GM23338 (cell line): ENCODE measurements at places on chromosomes 16 and 17. TPM values are rescaled to one million over a fixed set of nuclear protein-coding genes. Genes with fewer than 3 reads are reported as not detected.

GRCh38 chr16:46915483-46916025 is 31.4 kb downstream of the GPT2 start:
- H3K27me3 ChIP-seq = no peaks in the 10 kb centered on the region
- no peak for DNase-seq
- H3K4me3 ChIP-seq = no peak overlapping the region
- H3K4me1 ChIP-seq = no peaks in the 10 kb centered on the region

GRCh38 chr16:19138601-19139000 is 24.8 kb downstream of the ITPRIPL2 start:
- DNase-seq = peak; percentile 22
- no peaks in the 10 kb centered on the region for H3K27me3 ChIP-seq
- H3K27ac ChIP-seq = no peak overlapping the region
- 0 out of 2 replicates have a peak, but pooled peaks cover 6% of the 10 kb centered on the region for H3K4me1 ChIP-seq
- H3K4me3 ChIP-seq = no peak overlapping the region
- no peaks in the 10 kb centered on the region for H3K36me3 ChIP-seq

DNA sequence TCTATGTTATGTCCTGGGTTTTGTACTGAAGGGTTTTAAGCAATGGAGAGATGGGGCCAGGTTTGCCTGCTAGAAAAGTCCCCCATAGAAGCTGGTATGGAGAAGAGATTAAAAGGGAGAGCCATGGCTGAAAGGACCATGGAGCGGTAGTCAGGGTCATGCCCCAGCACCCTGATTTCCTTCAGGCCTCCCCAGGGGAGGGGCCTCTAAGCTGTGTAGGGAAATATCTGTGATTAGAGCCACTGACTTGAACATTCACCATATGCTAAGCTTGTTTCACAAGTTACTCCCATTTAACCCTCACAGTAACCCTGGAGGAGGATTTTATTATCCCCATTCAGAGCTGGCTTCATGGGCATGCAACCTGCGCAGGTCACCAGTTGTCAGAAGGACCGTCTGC is 3.8 kb upstream of the ATP2A3 start:
- H3K4me1 ChIP-seq = peaks cover 10% of the 10 kb centered on the region
- H3K36me3 ChIP-seq = no peaks in the 10 kb centered on the region
- no peak for DNase-seq
- no peak overlapping the region for H3K27ac ChIP-seq
- H3K4me3 ChIP-seq = no peak overlapping the region

The HBA2 gene
- 1.9 TPM in 1 of 2 replicates, not detected in the other for total RNA-seq

- peaks cover 18% of the 10 kb centered on the region for H3K4me1 ChIP-seq
- H3K4me3 ChIP-seq = no peak overlapping the region
- no peaks in the 10 kb centered on the region for H3K27me3 ChIP-seq
- DNase-seq = peak; percentile 93
- no peaks in the 10 kb centered on the region for H3K36me3 ChIP-seq
- no peak overlapping the region for H3K27ac ChIP-seq
Measured at GRCh38 chr16:9159839-9160550, 68.6 kb downstream of the HAPSTR1 start.

GRCh38 chr17:50559674-50560184 is 786 bp upstream of the CACNA1G start:
- H3K27ac ChIP-seq = peak overlapping the region; percentile 52; the same call in 1 of the 2 replicates
- no peaks in the 10 kb centered on the region for H3K36me3 ChIP-seq
- DNase-seq = peak; percentile 98

DNA sequence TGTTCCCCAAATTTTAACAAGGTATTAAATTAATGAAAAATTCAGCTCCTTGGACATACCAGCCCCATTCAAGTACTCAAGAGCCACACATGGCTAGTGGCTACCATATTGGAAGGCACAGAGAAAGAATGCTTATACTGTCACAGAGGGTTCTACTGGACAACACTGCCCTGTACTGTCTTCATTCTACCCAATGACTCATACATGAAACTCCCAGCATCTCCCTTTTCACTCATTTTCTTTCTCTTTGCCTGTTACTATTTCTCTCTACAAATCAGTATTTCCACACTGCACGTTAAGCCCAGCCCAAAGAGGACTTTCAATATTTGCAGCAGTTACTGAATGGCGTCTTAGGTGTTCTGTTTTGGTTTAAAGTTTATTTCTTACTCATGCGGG is 72.1 kb upstream of the RCVRN start:
- no peaks in the 10 kb centered on the region for H3K27me3 ChIP-seq
- H3K27ac ChIP-seq = no peak overlapping the region
- no peaks in the 10 kb centered on the region for H3K36me3 ChIP-seq
- no peak overlapping the region for H3K4me3 ChIP-seq
- no peak for DNase-seq

- H3K4me3 ChIP-seq = peak overlapping the region; percentile 78
- H3K4me1 ChIP-seq = peaks cover 24% of the 10 kb centered on the region
- peak; percentile 72 for DNase-seq
- no peaks in the 10 kb centered on the region for H3K36me3 ChIP-seq
Measured at GRCh38 chr17:63476459-63476853, 405 bp upstream of the ACE start.

The IRX3 gene
- 0.90 and 1.7 TPM in 2 replicates for total RNA-seq

GRCh38 chr16:3528406-3528805 is 27.6 kb downstream of the CLUAP1 start:
- H3K4me3 ChIP-seq = no peak overlapping the region
- no peaks in the 10 kb centered on the region for H3K27me3 ChIP-seq
- H3K36me3 ChIP-seq = peaks cover 5% of the 10 kb centered on the region; the same call in 1 of the 2 replicates
- no peaks in the 10 kb centered on the region for H3K4me1 ChIP-seq
- DNase-seq = no peak

DNA sequence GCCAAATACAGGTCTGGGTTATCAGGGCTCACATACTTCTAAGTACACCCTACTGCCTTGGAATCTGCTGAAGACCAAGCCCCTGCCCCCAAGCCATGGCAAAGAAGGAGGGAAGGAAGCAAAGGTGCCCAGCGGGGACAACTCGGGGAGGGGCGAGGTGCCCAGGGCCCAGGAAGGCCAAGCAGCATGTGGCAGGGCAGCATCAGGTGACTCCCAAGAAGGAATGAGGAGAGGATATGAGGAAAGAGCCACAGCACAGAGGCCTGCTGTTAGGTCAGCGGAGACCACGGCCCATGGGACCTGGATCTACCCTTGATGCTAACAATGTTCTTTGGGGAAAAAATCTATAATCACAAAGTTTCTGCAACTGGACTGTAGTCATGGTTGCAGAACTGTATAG is 142.6 kb upstream of the CRHR1 start:
- no peaks in the 10 kb centered on the region for H3K27me3 ChIP-seq
- H3K36me3 ChIP-seq = 0 out of 2 replicates have a peak, but pooled peaks cover 3% of the 10 kb centered on the region
- no peak overlapping the region for H3K27ac ChIP-seq
- no peak for DNase-seq
- H3K4me1 ChIP-seq = peaks cover 5% of the 10 kb centered on the region; the same call in 1 of the 2 replicates

The PSME3IP1 gene
- 78.0 and 111 TPM in 2 replicates for total RNA-seq
